ENCODE measurements at places on chromosomes 7 and 10. TPM values are rescaled to one million over a fixed set of nuclear protein-coding genes. Genes with fewer than 3 reads are reported as not detected.

DNA sequence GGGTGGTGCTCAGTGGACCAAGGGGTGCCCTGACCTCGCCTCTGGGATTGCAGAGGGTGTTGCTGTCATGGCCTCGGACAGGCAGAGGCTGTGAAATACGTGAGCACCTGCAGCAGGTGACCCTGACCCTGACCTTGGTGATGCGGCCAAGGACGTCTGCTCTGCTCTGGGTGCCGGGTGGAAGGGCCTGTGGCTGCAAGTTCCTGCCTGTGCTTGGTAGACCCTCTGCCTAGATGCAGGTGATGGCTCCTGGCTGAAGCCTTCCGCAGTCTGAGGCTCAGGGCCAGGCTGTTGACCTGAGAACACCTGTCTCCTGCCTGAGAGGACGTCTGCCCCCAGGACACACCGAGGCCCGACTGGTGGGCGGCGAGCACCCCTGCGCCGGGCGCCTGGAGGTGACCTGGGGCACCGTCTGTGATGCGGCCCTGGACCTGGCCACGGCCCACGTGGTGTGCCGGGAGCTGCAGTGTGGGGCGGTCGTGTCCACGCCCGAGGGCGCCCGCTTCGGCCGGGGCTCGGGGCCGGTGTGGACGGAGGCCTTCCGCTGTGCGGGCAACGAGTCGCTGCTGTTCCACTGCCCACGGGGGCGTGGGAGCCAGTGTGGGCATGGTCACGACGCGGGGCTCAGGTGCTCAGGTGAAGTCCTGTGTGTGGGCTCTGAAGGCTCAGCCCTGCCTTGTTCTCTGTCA, 4.4 kb downstream of the SCART1 start:
- H3K4me3 ChIP-seq, result no peak overlapping the region
- peaks cover 10% of the 10 kb centered on the region for H3K27me3 ChIP-seq
- no peak for DNase-seq
- H3K4me1 ChIP-seq, result no peaks in the 10 kb centered on the region
- H3K36me3 ChIP-seq, result no peaks in the 10 kb centered on the region

GRCh38 chr10:92891885-92892690, 43.8 kb downstream of the EXOC6 start:
- H3K4me1 ChIP-seq, result peaks cover 13% of the 10 kb centered on the region
- DNase-seq, result no peak
- no peak overlapping the region for H3K4me3 ChIP-seq
- peaks cover 2% of the 10 kb centered on the region for H3K36me3 ChIP-seq
- no peaks in the 10 kb centered on the region for H3K27me3 ChIP-seq

Gene AS3MT
- total RNA-seq, result 1.4 TPM

Gene CAMK1D
- total RNA-seq, result 4.1 TPM
